Activated CD8-positive, alpha-beta T cell treated with anti-CD3 and anti-CD28 coated beads, Interleukin-2, amount 10 ng/mL, durations not matched to agents 7 days and 5 days (primary cell): ENCODE measurements at places on chromosomes 2 and 18.

DNA sequence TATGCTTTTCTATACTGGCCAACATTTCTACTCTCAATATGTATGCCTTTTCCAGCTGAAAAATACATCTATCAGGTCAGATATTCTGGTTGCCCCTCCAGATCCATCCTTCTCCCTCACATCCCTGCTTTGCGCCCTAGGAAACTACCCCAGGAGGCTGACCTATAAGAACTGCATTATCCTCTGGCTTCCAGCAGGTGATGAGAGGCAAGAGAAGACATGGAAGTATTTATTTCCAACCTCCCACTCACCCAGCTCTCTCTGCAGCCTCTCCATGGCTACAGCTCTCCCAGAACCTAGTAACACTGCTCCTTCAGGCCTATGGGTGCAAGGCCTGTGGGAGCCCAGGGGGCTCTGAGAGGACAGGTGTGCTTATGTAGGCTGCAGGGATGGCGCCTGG, 42.9 kb downstream of the ARID5A start:
- H3K27me3 ChIP-seq, result no peaks in the 10 kb centered on the region
- H3K4me3 ChIP-seq, result no peak overlapping the region
- no peaks in the 10 kb centered on the region for H3K4me1 ChIP-seq
- no peak overlapping the region for H3K27ac ChIP-seq

GRCh38 chr2:216970359-216970915, 110.6 kb upstream of the TNP1 start:
- H3K4me1 ChIP-seq, result no peaks in the 10 kb centered on the region
- no peak overlapping the region for H3K27ac ChIP-seq
- H3K4me3 ChIP-seq, result no peak overlapping the region
- peaks cover 17% of the 10 kb centered on the region for H3K27me3 ChIP-seq
- no peak for DNase-seq

DNA sequence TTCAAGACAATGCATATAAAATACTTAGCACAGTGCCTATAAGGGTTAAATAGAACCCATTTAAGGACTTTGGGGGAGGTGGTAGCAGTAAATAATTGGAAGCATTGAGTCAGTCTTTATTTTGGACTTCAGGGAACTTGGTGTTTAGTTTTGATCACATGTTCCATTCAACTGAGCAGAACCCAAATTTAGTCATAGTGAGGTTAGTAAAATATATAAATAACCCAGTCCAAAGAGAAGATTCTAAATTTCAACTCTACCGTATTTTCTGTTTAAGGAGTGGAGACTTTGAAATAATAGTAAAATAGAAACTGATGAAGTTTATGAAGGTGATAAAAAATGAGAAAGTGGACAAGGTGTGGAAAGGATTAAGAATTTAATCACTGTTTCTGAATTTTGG, 19.7 kb downstream of the TWSG1 start:
- no peaks in the 10 kb centered on the region for H3K36me3 ChIP-seq
- no peak overlapping the region for H3K4me3 ChIP-seq
- no peaks in the 10 kb centered on the region for H3K4me1 ChIP-seq
- no peaks in the 10 kb centered on the region for H3K27me3 ChIP-seq

GRCh38 chr2:219650426-219651248, 23.2 kb downstream of the SLC4A3 start:
- H3K4me3 ChIP-seq, result no peak overlapping the region
- H3K36me3 ChIP-seq, result no peaks in the 10 kb centered on the region

DNA sequence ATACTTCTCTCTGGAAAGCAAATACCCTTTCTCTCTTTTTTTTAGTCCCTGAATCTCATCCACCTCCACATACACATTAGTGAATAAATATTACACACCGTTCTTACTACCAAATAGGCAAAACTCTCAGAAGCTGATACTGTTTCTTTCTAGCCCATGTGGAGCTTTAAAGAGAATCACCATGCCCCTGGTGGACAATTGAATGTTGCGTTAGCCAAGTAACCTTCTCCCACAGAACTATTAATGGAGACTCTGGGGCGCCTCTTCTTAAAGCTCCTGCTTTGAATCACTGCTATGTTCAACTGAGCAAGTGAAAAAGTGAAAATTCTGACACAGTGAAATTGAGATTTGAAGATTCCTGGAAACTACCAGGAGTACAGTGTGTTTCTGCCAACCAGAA, 522.8 kb upstream of the CDH7 start:
- no peak overlapping the region for H3K4me3 ChIP-seq
- no peaks in the 10 kb centered on the region for H3K27me3 ChIP-seq
- no peaks in the 10 kb centered on the region for H3K4me1 ChIP-seq
- H3K27ac ChIP-seq, result no peak overlapping the region
- no peaks in the 10 kb centered on the region for H3K36me3 ChIP-seq
